Osteocyte (in vitro differentiated cells): ENCODE measurements at places on chromosomes 11 and 22. TPM values are rescaled to one million over a fixed set of nuclear protein-coding genes. Genes with fewer than 3 reads are reported as not detected.
A peak's percentile ranks its signal among the peaks of the same experiment; 100 is the strongest.

- H3K4me3 ChIP-seq, result no peak overlapping the region
- no peaks in the 10 kb centered on the region for H3K4me1 ChIP-seq
- H3K36me3 ChIP-seq, result peaks cover 3% of the 10 kb centered on the region
- H3K27ac ChIP-seq, result no peak overlapping the region
Measured at GRCh38 chr11:104565583-104565961, 332.7 kb downstream of the CASP12 start.

DNA sequence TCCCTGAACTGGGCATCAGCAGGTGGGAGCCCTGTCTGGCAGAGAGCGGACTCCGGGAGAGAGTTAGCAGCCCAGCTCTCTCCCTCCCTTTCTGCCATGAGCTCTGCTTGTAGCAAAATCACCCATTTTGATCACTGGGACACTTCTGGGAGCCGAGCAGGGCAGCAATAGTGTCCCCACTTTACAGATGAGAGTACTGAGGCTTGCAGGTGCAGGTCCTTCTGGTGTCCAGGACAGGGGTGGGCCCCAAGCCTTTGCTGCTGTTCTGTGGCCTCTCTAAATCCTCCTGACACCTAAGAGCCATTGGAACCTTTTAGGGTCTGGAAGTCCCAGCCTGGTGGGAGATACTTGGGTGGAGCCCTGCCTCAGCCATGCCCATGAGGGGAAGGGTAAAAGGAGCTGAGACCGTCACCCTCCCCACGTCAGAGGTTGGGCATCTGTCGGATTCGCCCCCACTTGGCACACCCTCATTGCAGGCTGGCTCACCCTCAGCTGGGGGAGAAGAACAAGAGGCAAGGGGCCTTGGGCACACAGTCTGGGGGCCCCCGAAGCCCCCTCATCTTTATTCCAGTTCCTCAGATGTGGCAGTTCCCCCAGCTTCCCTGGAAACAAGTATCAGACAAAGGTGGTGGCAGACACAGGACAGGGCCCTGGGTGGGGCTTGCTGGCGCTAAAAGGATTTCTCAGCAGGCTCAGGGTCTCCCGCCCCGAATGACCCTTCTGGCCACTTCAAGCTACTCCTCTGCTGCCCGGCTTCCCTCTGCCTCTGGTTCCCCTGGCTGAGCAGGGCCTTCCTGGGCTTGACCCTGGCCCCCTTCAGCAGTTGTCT, 4.5 kb downstream of the RIN1 start:
- H3K27me3 ChIP-seq, result no peaks in the 10 kb centered on the region
- H3K36me3 ChIP-seq, result peaks cover 6% of the 10 kb centered on the region
- no peak for DNase-seq
- H3K4me3 ChIP-seq, result no peak overlapping the region
- peaks cover 50% of the 10 kb centered on the region for H3K4me1 ChIP-seq
- H3K27ac ChIP-seq, result no peak overlapping the region

DNA sequence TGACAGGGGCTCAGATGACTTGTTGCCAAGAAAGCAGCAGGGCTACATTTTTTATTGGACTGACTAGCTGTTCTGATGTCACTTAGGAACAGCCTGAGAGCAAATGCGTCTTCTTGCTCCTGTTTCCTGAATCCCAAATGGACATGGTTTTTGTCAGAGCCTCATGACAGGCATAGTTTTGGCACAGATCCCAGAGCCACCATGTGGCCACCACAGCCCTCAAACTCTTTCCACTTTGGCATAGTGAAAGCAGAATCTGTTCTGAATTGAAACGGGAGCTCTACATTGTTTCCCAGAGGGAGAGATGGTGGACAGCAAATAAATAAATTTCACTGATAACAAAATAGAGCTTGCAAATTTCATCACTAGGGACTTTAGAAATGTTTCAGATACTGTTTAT, 222.2 kb downstream of the C11orf87 start:
- no peak for DNase-seq
- H3K27ac ChIP-seq, result peak overlapping the region; percentile 13
- no peak overlapping the region for H3K4me3 ChIP-seq
- peaks cover 14% of the 10 kb centered on the region for H3K4me1 ChIP-seq
- H3K36me3 ChIP-seq, result no peaks in the 10 kb centered on the region

DNA sequence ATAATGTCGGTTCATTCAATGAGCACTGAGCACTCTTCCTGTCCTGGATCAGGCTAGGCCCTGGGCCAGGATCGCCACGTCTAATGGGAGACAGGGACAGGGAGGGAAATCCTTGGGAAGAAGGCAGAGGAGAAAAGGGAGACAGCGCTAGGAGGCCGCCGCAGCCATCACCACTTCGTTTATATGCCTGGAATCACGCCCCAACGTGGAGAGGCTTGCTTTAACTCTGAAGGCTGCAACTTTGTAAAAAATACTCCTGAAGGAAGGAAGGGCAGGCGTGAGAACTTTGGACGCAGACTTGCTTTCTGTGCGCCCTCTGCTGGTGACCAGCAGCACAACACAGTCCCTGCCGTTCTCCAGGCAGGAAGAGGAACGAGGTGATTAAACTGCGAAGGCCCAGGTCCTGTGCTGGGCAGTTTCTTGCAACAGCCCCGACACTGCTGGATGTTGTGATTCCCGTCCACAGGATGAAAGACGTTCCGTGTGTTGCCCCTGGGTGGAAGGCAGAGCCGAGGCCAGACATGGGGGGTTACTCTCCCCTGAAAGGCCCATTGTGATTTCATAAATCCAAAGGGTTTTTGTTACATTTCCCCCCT, 22.1 kb downstream of the RIBC2 start:
- H3K4me3 ChIP-seq, result no peak overlapping the region
- H3K27ac ChIP-seq, result peak overlapping the region; percentile 57
- H3K36me3 ChIP-seq, result no peaks in the 10 kb centered on the region
- peak; percentile 95 for DNase-seq
- no peaks in the 10 kb centered on the region for H3K27me3 ChIP-seq
- peaks cover 7% of the 10 kb centered on the region for H3K4me1 ChIP-seq

DNA sequence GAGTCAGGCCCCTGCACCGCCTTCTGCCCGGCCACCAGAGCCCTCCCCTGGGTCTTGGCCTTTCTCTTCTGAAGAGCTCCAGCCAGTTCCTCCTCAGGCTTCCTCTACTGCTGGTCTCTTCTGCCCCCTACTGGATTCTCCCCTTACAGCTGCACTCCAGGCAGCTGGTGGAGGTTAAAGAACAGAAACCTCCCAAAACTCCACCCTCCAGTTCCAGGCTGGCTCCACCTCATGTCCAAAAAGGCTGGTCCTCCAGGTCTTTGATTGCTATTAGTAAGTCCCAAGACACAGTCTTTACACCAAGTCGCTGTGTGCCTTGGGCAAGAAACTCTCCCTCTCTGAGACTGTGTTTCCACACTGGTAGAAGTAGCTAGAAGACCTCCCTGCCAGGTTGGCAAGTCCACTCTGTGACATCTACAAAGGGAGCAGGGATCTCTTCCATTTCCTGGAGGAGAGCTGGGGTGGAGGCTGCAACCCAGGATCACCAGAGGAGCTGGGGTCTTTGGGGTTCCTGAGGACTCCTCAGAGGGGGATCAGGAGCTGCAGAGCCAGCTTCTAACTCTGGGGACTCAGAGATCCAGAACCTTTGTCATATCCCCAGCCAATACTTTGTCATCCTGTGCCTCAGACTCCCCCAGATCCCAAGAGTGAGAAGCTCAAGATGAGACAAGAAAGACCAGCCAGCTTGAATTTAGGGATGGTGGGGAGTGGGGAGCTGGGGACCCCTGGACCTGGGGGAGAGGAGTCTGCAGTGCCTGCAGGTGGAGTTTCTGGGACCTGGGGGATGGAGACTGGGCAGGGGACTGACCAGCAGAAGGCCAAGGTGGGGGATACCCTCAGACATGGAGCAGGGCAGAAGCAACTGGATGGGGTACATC, 3.4 kb upstream of the IGLL5 start:
- no peaks in the 10 kb centered on the region for H3K36me3 ChIP-seq
- no peak overlapping the region for H3K27ac ChIP-seq
- H3K27me3 ChIP-seq, result peaks cover 9% of the 10 kb centered on the region
- peak; percentile 67 for DNase-seq
- no peak overlapping the region for H3K4me3 ChIP-seq

GRCh38 chr22:38737302-38738060, 18.3 kb downstream of the SUN2 start:
- no peaks in the 10 kb centered on the region for H3K27me3 ChIP-seq
- no peak overlapping the region for H3K4me3 ChIP-seq
- H3K4me1 ChIP-seq, result peaks cover 13% of the 10 kb centered on the region
- DNase-seq, result no peak
- H3K27ac ChIP-seq, result peak overlapping the region; percentile 48

DNA sequence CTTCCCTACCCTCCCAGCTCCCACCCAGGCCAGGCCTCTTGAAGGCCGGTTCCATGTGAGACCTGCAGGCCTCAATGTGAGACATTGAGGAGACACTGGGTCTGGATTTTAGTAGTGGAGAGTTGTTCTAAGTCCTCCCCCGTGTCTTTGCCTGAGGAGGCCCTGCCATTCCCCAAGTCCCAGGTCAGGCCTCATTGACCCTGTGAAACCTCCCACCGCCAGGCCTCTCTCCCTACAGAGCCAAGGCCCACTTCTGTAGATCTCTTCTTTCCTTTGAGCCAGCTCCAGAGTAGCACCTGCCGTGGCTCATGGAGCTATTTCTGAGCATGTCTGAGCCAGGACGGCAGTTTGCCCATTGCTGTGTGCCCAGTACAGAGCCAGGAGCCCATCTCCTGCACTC, 1419.6 kb downstream of the TBC1D22A start:
- no peaks in the 10 kb centered on the region for H3K4me1 ChIP-seq
- no peak overlapping the region for H3K4me3 ChIP-seq
- peak; percentile 68 for DNase-seq
- H3K27ac ChIP-seq, result no peak overlapping the region
- no peaks in the 10 kb centered on the region for H3K36me3 ChIP-seq

- H3K4me1 ChIP-seq, result peaks cover 5% of the 10 kb centered on the region
- H3K27ac ChIP-seq, result no peak overlapping the region
- peaks cover 3% of the 10 kb centered on the region for H3K36me3 ChIP-seq
- no peaks in the 10 kb centered on the region for H3K27me3 ChIP-seq
- DNase-seq, result no peak
Measured at GRCh38 chr11:27194976-27195375, 154.4 kb downstream of the BBOX1 start.

DNA sequence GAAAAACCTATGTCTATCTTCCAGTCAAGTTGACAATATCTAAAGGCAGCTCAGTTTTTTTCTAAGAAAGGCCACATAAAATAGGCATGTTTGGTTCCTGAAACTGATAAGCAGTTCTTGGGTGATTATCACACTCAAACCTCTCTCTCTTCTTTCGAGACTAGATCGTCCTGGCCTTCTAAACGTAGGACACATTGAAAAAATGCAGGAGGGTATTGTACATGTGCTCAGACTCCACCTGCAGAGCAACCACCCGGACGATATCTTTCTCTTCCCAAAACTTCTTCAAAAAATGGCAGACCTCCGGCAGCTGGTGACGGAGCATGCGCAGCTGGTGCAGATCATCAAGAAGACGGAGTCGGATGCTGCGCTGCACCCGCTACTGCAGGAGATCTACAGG, 15.1 kb downstream of the CDPF1 start:
- H3K4me1 ChIP-seq, result peaks cover 11% of the 10 kb centered on the region
- H3K27ac ChIP-seq, result no peak overlapping the region
- H3K27me3 ChIP-seq, result no peaks in the 10 kb centered on the region
- DNase-seq, result no peak
- no peak overlapping the region for H3K4me3 ChIP-seq

- peak within 1 kb of the TSS; percentile 97 for H3K27ac ChIP-seq
- DNase-seq, result peak; percentile 96
- peak within 1 kb of the TSS; percentile 66 for H3K4me3 ChIP-seq
- H3K36me3 ChIP-seq, result no peaks in the 10 kb centered on the region
Measured at GRCh38 chr11:68010090-68011041, at the start of gene ALDH3B1. Gene ALDH3B1 (plus strand): TSS chr11:68010327. CDS start chr11:68015298, 4,971 bp downstream.

GRCh38 chr22:37624017-37624365, 15.4 kb downstream of the GGA1 start:
- peaks cover 2% of the 10 kb centered on the region for H3K36me3 ChIP-seq
- no peak for DNase-seq

DNA sequence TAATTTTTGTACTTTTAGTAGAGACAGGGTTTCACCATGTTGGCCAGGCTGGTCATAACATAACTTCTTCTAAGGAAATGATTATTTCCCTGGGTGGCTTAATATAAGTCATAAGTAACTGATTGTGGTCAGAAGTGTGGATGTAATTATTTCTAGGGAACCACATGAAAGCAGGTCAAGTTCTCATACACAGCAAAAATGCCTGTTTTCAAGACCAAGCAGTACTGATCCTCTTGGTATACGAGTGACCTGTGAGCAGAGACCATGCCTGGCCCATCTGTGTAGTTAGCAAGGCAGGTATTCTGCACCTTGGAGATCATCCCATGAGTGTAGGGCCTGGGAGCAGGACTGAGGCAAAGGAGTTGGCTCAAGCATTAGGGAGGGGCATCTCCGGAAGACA, 32.5 kb upstream of the NUCB2 start:
- H3K4me3 ChIP-seq, result no peak overlapping the region
- H3K27ac ChIP-seq, result no peak overlapping the region
- no peaks in the 10 kb centered on the region for H3K27me3 ChIP-seq
- H3K36me3 ChIP-seq, result no peaks in the 10 kb centered on the region
- no peak for DNase-seq

GRCh38 chr22:37626144-37626543, 13.3 kb upstream of the SH3BP1 start:
- H3K27ac ChIP-seq, result no peak overlapping the region
- peaks cover 7% of the 10 kb centered on the region for H3K4me1 ChIP-seq
- no peak overlapping the region for H3K4me3 ChIP-seq
- H3K36me3 ChIP-seq, result peaks cover 2% of the 10 kb centered on the region
- no peaks in the 10 kb centered on the region for H3K27me3 ChIP-seq
- no peak for DNase-seq

DNA sequence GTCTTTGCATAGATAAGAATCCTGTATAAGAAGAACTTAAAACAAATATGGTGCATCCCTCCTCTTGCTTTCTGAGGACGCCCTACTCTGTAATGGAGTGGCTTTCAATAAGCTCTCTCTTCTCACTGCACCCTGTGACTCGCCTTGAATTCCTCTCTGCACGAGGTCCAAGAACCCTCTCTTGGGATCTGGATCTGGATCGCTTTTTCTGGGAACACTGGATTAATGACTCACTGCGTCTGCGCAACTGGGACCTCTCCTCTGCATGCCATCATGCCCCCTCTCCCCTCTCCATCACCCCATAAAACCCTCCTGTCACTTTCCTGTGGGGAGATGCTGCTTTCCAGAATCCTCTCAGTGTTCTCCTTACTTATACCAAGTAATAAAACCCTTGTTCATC, 15.1 kb upstream of the CABP2 start:
- DNase-seq, result no peak
- H3K4me1 ChIP-seq, result no peaks in the 10 kb centered on the region
- no peaks in the 10 kb centered on the region for H3K36me3 ChIP-seq
- no peak overlapping the region for H3K27ac ChIP-seq

- no peaks in the 10 kb centered on the region for H3K27me3 ChIP-seq
- peak overlapping the region; percentile 97 for H3K27ac ChIP-seq
- peaks cover 62% of the 10 kb centered on the region for H3K4me1 ChIP-seq
- H3K36me3 ChIP-seq, result no peaks in the 10 kb centered on the region
Measured at GRCh38 chr11:101913656-101914055, 1.2 kb upstream of the CEP126 start.

SYT13 gene
- total RNA-seq, result 0.13 TPM in 1 of 2 replicates, not detected in the other

ST14 gene
- not detected in 2 replicates for total RNA-seq

PGA3 gene
- not detected in 2 replicates for total RNA-seq

NCF4 gene
- not detected in 2 replicates for total RNA-seq

SCO2 gene
- total RNA-seq, result 2.8 TPM in 1 of 2 replicates, not detected in the other

PHETA2 gene
- total RNA-seq, result not detected in 2 replicates

ME3 gene
- 17.5 and 19.5 TPM in 2 replicates for total RNA-seq

APOBEC3H gene
- total RNA-seq, result not detected in 2 replicates

C22orf42 gene
- total RNA-seq, result not detected in 2 replicates

OR52I2 gene
- not detected in 2 replicates for total RNA-seq

WT1 gene
- not detected in 2 replicates for total RNA-seq
